RPMI8226 (cell line): ENCODE measurements at places on chromosomes 13 and 19.

DNA sequence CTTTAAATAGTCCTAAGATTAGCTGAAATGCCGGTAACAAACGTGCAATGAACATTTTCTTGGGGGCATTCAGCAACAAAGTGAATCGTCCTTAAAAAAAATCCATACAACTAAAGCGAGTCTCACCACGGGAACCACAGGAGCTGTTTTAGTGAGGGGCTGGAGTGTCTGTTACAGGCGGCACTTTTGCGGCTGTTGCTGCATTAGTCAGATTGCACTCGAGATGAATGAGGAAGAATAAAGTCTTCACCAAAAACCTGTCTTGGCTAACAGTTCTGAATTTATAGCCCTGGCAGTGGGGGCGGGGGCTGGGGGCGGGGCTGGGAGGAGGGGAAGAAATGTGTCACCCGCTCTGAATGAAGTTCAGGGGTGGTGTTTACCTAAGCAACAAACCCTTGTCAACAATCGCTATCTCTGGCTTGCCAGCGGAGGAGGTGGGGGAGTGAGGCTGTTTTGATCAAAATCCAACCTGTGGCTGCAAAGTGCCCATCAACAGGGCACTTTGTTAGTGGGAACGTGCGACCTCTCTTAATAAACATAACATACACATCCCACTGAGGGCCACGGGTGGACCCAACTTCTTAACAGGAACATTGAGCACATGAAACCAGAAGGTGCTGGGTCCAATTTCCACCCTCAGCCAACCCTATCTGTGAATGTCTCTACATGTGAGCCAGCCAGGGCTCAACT is 44.5 kb downstream of the RFX2 start:
- no peak for DNase-seq

- DNase-seq, result no peak
These were observed 34.6 kb downstream of the CRTC1 start for GRCh38 chr19:18718015-18718526.

- DNase-seq, result no peak
These were observed 22.0 kb downstream of the SBNO2 start for GRCh38 chr19:1151917-1152587.

DNA sequence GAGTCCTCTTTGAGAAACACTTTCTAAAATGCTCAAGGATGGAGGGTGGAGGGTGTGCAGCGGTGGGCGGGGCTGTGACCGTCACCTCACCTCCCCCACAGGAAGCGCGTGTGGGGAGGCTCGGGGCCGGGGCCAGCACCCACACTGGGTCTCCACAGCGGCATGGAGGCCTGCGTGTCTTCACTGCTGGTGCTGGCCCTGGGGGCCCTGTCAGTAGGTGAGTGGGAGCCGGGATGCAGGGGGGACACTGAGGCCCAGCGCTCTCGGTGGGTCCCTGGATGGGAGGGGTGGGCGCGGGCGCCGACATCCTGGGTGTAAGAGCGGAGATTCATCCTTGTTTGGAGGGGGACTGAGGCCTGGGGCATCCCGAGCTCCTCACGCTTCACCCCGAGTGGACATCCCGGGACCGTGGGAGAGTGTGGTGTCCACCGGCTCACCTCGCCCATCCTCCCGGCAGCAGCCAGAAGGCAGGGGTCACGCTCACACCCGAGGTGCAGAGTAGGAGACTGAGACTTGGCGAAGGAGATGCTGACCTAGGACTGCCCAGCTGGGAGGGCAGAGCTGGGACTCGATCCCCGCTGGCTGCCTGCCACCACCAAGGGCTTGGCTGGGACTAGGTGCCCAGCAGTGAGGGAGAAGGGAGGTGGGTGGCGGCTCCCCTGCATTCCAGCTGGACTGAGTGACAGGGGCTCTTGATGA is at the start of gene GZMM:
GZMM (plus strand) TSS at position 144 of the 699 bp plus-strand sequence; CDS start at position 163, 19 bp downstream.
- no peak for DNase-seq

DNA sequence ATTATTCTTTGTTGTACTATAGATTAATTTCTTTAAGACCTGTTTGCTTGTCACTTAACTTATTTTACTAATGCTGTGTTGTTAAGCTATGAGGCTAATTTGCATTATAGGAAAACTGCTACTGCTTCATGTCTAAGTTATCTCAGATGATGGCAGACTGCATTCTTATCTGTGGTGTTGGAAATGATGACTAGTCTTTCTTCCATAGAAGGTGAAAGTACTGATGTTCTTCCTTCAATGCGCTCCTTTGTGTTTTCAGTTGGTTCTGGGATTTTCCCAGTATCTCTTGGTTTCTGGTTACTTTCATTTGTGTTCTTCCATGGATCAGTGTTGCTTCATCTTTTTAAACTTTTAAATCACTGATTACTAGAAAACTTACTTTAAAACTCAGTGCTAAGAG is 46.9 kb downstream of the TPP2 start:
- DNase-seq, result no peak

GRCh38 chr13:98297051-98297450 is 120.0 kb upstream of the RNF113B start:
- no peak for DNase-seq
